ENCODE measurements at places on chromosomes 7 and 10.

- DNase-seq = no peak
Observed at GRCh38 chr7:24931844-24932243, 48.1 kb downstream of the OSBPL3 start.

- DNase-seq = peak; percentile 13
Observed at GRCh38 chr7:12322284-12322902, 81.3 kb downstream of the VWDE start.

- DNase-seq = no peak
Observed at GRCh38 chr7:17619196-17619818, 320.9 kb downstream of the AHR start.

DNA sequence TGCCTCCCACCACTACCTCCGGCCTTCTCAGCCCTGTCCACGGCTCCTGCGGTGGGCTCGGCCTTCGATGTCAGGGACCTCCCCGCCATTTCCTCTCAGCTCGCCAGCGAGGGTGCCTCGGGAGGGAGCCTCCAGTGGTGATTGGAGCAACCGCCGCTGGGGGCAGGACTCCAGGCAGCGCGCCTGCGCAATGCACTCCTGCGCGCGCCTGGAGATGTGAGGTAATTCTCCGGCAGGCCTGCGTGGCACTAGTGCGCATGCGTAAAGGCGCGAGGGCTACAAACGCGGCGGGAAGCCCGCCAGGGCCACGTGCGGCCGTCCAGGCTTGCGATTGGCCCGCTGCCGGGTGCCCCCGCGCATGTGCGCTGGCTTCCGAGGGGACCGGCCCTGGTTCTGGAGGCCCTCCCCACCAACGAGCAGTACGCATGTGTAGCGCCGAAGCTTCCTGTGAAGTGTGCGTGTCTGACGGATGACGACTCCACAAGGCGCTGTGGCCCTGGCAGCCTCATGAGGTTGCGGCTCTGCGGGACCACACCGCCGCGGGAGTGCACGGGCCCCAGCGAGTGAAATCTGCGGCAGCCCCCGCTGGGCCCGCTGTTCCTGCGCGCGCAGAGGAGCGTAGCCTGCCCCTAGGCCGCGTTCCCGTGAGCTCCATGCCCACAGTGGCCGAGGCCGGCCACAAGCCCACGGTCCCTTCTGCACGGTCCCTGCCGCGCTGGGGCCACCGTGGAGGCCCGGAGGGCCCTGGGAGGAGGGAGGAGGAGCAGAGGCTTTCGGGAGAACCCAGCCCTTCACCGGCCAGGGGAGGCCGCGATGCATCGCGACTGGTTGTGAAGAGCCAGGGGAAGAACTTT lies at the start of gene SYCE1:
TSS of gene SYCE1 (minus strand) at position 143 of the 854 bp plus-strand sequence. CDS start at position 89, 54 bp downstream.
- no peak for DNase-seq

DNA sequence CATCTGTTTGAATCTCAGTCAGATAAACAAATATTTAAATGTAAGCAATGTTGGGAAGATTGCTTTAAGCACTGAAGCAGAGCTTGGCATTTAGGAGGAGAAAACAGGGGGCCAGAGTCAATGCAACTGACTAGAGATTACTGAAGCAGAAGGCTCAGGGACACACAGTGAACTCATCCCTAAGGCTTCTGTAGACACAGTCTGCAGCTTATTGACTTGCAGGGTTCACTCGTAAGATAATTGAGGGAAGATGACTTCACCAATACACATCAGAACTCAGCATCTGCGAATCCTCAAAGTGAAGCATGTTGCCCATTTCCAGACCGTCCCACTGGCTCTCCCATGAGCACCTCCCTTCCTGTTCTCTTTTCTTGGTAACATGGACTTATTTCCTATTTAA lies 363.4 kb upstream of the PFKP start:
- DNase-seq = no peak

DNA sequence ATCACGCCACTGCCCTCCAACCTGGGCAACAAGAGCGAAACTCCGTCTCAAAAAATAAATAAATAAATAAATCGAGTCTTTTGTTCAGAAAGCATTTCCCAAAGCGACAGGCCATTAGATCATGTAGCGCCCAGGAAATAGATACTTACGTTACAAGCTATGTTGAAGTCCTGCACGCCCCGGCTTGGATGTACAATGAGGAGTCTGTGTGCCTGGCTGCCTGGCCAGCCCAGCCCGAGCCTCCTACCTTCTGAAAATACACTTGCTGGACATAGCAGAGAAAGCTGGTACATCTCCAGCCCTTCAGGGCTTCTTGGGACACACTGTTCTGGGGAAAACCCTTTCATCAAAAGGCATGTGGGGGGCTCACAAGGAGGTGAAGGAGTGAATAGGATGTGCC lies 22.1 kb downstream of the FGFR2 start:
- DNase-seq = no peak

GRCh38 chr10:131689954-131690757 lies 210.7 kb upstream of the PPP2R2D start:
- no peak for DNase-seq

GRCh38 chr7:102009628-102010027 lies 192.2 kb downstream of the CUX1 start:
- no peak for DNase-seq

GRCh38 chr10:28910956-28911355 lies 233.6 kb downstream of the BAMBI start:
- DNase-seq = no peak

- no peak for DNase-seq
Observed at GRCh38 chr10:123781956-123782500, 109.6 kb downstream of the CPXM2 start.

GRCh38 chr7:77456696-77457095 lies 40.5 kb upstream of the GSAP start:
- no peak for DNase-seq

DNA sequence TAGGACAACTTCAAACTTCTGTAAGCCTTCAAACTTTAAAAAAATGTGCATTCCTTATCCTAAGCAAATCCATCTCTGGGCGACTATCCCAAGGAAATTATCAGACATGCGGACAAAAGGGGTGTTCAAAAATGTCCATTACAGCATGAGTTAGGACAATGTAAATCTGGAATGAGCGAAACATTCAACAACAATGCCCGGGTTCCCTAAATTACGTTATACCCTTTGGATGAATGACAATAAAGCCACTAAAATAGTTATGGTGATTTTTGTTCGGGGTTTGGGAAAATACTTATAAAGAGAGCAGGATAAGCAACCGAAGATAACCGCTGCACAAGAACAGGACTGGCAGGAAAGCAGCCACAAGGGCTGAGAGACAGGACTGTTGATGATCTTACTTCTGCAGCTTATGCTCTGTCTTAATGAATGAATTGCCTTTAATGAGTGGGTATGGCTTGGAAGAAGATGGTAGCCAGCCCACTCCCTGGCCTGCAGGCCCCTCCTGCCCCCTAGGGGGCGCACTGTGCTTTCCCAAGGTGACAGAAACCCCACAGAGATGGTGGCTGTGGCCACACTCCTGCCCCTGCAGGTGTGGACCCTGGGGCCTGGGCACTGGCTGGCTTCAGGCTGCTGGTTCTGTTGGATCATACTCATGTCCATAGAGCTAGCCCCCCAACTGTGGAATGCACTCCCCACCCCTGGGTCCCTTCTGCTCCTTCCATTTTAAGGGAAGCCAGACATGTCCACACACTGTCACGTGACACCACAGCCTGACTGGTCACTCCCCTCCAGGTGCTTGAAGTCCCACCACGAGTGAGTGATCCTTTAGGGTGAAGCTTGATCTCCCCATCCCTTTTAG lies 45.0 kb downstream of the ZCCHC24 start:
- DNase-seq = peak; percentile 83

DNA sequence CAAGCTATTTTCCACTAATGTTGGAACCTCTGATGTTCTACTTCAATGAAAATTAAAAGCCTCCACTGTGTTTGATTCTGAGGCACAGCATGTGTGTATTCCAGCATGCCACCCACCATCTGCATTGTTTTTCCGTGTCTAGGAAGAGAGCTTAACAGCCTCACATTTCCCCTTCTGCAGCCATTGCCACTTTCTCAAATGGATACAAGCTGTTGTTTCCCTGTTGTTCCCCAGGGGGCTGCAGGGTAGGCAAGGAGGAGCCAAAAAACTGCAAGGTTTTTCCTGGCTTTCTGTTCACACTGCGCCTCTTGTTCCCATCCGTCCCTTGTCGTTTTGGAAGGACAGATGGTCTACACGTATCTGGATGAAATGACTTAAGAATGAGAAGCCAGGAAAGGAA lies 72.3 kb upstream of the DNAJB12 start:
- DNase-seq = no peak

DNA sequence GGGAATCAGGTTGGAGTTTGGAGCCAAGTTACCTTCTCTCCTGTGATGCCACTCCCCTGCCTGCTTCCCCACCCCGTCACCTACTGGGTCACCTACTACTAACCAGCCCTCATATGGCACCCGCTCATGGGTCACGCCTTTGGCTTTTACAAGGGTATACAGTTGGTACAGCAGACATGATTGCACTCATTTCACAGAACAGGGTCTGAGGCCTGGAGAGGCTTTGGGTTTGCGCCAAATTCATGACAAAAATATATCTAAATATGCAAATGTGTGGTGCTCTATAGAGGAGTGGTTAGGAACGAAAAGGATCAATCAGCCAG lies 10.7 kb downstream of the CRYGN start:
- no peak for DNase-seq

- no peak for DNase-seq
Observed at GRCh38 chr7:78684201-78684600, 769.3 kb downstream of the MAGI2 start.

DNA sequence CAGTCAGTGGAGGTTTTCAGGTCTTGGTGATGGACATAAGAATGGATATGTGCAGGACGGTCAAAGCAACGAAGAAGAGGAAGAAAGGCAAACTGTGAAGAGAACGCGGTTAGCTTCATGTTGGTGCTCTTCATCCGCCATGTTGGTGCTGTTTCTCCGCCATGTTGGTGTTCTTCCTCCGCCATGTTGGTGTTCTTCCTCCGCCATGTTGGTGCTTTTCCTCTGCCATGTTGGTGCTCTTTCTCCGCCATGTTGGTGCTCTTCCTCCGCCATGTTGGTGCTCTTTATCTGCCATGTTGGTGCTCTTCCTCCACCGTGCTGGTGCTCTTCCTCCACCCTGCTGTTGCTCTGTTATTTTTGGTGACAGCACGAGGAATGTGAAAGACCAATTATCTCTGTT lies 95.4 kb downstream of the DOCK1 start:
- DNase-seq = no peak

DNA sequence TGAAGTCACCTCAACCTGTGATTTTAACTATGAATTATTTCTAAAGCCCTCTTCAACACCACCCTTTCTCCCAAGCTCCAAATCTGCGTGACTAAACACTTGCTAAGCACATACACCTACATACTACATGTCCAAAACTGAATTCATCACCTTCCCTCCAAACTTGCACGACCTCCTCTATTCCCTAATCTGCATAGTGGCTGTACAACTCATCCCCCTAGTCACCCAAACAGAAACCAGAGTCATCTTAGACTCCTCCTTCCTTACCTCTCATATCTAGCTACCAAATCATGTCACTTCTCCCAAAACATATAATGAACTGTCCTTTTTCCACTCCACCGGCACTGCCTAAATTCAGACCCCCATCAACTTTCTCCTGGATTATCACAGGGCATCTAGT lies 16.2 kb downstream of the ARHGAP21 start:
- DNase-seq = peak; percentile 14

GRCh38 chr10:51667678-51668335 lies 31.6 kb downstream of the CSTF2T start:
- no peak for DNase-seq

DNA sequence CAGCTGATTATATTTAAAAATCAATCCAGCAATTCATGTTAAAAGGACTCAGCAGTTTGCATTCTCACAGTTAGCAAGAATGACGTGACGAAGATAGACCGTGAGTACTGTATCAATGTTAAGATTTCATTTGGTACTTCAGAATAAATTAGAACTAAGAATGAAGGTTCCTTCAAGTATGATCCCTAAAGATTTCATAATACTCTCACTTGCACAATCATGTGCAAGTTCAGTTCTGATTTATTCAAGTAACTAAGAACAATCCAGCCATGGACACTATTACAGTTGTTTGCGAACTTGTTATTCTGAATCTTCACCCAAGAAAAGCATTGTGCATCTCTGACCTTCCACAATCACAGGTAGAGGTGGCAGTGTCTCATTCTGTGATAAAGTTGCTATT lies 7.7 kb downstream of the RHEB start:
- DNase-seq = no peak

DNA sequence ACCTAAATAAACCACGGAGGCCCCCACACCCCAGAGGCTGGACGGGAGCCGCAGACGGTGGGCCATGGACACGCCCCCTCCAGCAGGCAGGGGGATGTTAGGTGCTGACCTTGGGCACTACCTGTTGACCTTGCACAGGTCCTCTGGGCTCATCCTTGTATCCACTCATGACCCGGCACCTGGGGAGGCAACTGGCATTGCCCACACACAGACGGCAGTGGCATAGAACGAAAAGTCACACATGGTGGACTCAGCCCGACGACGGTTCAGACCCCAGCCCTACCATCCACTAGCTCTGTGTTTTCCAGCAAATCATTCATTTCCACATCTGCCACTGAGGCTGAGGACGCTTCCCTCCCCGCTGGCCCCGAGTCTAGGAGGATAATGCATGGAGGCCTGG lies 247.7 kb upstream of the PPP2R2D start:
- DNase-seq = no peak

DNA sequence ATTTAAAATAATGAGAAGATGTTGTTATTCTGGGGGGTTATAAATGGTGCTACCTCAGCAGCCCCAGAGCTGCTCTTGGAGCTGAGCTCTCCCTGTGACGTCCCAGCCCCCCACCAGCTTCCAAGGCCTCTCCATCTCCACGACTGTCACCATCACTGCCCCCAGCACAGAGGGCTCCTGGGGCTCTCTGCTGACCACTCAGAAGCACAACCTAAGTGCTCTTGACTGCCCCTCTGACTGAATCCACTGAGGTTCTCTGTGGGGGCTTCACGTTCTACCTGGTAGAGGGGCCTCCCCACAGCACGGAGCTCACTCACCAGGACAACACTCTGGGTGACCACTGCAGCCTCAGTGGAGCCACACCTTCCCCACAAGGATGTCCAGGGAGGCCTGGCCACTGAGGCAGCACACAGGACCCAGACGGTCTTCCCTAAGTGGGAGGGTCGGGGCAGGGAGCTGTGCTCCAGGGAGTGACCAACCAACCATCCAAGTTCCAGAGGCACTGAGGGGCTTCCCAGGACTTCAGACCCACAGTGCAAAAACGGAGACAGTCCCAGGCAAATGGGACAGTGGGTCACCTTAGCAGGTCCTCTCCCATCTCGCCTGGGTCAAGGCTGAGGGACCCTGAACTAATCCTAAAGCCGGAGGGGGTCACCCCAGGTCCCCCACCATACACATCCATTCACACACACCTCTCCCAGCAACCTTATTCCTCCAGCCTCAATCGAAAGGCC lies 121.0 kb upstream of the PPP2R2D start:
- DNase-seq = no peak

GRCh38 chr10:116866987-116867595 lies 17.8 kb downstream of the ENO4 start:
- DNase-seq = no peak

GRCh38 chr10:10685566-10685965 lies 332.1 kb upstream of the CELF2 start:
- DNase-seq = no peak

- no peak for DNase-seq
Observed at GRCh38 chr10:99337311-99337811, 8.2 kb downstream of the CNNM1 start.
